ENCODE measurements at places on chromosomes 13 and 19. TPM values are rescaled to one million over a fixed set of nuclear protein-coding genes. Genes with fewer than 3 reads are reported as not detected.

The OBI1 gene
- 8.1 TPM for total RNA-seq

The CYP2A7 gene
- not detected for total RNA-seq

The ZNF85 gene
- total RNA-seq = 0.24 TPM

The TTYH1 gene
- total RNA-seq = 0.16 TPM

The CAB39L gene
- 2.8 TPM for total RNA-seq

The ZNF506 gene
- total RNA-seq = 0.32 TPM

The SIGLEC5 gene
- not detected for total RNA-seq

The KIR3DL2 gene
- 0.06 TPM for total RNA-seq

The ACER1 gene
- not detected for total RNA-seq

The FOXA3 gene
- 0.91 TPM for total RNA-seq

The ZNF256 gene
- 0.66 TPM for total RNA-seq

The LYPD3 gene
- 0.27 TPM for total RNA-seq

The LIPE gene
- total RNA-seq = 1.3 TPM

The SAFB2 gene
- total RNA-seq = 33.8 TPM

The MBNL2 gene
- total RNA-seq = 13.2 TPM

Measured in A549 treated with Hydrocortisone at 1 μM for 4 hours (cell line).